Stimulated activated CD4-positive, alpha-beta T cell treated with anti-CD3 and anti-CD28 coated beads, Interleukin-15, amount 100 ng/mL, for 1 hour (primary cell): ENCODE measurements at places on chromosomes 7 and 10.

DNA sequence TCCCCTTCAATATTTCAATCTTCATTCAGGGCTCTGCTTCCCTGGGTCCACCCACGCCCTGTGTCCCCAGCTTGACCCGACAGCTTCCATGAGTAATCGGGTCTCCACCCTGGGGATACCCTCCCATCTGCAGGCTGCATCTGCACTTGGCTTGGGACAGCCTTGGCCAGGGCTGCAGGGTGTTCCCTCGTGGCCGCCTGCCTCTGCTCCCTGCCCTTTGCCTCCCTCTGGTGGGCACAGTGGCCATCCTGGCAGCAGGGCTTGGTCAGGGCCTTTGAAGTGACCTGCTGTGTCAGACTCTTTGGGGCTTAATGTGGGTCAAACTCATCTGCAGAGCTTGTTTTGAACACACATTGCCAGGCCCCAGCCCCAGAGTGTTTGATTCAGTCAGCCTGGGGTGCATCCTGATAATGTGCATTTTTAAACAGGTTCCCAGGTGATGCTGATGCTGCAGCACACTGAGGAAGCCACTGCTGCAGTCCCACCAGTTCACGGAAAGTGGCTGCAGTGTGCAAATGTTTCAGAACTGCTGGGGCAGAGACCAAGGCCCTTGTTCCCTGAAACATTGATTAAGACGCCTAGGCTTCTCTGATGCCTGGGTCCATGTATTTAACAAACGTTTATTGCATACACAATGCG, 80.7 kb upstream of the SEC61G start:
- no peak for DNase-seq

DNA sequence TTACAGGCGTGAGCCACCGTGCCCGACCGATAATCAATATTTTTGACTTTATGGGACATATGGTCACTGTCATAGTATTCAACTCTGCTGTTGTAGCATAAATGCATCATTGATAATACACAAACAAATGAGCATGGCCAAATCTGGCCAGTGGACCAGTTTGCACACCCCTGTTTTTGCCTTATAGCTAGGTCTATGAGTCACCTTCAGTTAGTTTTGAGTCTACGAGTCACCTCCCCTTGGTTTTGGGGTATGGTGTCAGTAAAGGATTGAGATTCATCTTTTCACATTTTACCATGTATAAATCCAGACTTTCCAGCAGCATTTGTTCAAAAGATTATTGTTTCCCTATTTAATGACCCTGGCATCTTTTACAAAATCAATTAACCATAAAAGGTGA, 362.5 kb upstream of the NRP1 start:
- no peak for DNase-seq

DNA sequence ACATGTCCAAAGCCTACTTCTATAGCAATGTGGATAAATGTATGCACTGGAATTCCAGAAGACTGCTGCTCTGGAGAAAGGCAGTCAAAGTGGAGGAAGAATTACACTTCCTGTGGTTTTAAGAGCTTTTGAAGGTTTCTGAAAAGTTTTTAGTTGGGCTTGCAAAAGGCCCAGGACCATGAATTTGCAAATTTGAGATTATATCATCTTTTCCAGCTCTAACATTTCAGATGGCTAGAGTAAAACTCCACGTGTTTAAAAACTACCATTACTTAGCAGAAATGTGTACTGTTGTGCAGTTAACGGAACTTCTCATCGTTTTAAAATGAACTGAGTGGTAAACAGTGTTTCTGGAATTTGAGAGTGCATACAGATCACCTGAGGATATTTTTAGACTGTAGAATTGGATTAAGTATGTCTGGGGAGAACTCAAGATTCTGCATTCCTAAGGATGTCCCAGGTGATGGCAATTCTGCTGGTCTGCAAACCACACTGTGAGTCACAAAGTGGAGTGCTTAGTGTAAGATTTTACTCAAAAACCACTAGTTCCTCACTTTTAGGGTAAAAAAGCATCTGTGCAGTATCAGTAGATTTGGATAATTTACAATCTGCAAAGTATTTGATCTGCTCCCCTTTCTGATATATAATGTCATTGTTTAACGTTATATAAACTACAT, 32.9 kb upstream of the CCDC71L start:
- DNase-seq, result no peak

DNA sequence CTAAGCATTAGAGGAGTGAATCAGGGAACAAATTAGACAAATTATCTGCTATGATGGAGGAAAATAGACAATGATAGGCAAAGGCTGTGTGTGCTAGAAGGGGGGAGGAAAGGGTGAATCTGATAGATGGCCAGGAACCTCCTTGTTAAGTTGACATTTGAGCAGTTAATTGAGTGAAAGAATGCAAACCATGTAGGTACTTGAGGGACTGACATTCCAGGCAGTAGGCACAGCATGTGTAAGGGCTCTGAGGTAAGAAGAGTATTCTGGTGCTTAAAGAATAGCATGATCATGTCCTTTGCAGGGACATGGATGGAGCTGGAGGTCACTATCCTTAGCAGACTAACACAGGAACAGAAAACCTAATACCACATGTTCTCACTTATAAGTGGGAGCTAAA, 48.6 kb upstream of the TES start:
- no peak for DNase-seq

DNA sequence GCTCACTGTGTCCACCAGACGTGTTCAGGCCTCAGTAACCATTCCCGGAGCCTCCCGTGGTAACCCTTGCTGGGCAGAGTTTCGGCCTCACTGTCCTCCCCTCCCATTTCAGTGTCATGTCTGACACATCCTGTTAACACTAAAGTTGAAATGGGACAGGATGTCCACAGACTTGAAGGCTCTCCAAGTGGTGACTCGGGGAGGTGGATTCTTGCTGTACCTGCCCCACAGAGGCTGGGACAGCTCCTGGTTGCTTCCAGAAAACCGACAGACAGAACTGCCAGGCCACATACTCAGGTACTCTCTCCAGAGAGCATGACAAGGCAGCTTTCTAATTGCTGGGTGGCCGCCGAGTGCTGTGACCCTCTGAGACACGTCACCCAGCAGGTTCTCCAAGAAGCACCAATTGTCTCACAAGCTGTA, 17.9 kb upstream of the CYTH3 start:
- no peak for DNase-seq

DNA sequence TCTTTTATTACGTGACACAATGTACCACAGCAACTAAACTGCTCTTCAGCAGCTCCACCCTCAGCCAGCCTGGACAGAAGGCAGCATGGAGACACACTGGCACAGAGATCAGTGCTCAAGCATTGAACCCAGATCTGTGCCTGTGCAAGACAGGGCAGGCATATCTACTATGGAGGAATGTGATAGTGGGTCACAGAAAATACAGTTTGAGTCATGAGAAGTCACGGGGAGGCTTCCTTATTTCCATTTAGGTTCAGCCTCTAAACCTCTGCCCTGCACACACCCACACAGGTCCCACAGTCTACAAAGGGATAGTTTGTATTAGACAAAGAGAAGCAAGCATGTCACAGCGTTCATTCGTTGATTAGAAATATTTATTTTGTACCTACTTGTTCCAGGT, 187.4 kb upstream of the AGR3 start:
- no peak for DNase-seq

GRCh38 chr10:86339226-86339865, 27.2 kb downstream of the GRID1 start:
- no peak for DNase-seq

DNA sequence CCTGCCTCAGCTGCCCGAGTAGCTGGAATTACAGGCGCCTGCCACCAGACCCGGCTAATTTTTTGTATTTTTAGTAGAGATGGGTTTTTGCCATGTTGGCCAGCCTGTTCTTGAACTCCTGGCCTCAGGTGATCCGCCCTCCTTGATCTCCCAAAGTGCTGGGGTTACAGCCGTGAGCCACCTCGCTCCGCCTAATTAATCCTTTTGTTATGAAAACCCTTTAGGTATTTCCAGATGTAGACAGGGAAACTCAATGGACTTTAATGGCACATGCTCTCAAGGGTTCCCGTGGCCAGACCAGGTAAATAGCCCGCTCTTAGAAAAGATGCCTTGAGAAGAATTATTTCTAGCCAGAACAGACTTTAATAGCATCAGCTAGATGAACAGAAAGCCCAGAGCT, 19.7 kb upstream of the EXOC4 start:
- no peak for DNase-seq

GRCh38 chr10:43265799-43266721, 805 bp downstream of the RASGEF1A start:
- no peak for DNase-seq

DNA sequence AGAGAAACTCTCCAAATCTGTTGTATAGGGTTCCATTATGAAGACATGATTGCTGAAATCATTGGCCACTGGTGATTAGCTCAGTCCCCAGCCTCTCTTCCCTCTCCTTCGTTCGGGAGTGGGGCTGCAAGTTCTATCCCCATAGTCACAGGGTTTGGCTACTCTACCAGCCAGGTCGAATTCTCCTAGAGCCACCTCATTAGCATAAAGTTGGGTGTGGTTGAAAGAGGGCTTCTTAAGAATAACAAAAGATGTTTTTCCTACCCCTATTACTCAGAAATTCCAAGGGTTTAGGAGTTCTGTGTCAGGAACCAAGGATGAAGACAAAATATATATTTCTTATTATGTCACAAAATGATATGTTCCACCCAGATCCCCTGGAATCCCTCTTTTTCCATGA, 166.2 kb upstream of the YAE1 start:
- DNase-seq, result no peak

- DNase-seq, result no peak
Measured at GRCh38 chr10:52952391-52953055, 179.9 kb upstream of the MBL2 start.

DNA sequence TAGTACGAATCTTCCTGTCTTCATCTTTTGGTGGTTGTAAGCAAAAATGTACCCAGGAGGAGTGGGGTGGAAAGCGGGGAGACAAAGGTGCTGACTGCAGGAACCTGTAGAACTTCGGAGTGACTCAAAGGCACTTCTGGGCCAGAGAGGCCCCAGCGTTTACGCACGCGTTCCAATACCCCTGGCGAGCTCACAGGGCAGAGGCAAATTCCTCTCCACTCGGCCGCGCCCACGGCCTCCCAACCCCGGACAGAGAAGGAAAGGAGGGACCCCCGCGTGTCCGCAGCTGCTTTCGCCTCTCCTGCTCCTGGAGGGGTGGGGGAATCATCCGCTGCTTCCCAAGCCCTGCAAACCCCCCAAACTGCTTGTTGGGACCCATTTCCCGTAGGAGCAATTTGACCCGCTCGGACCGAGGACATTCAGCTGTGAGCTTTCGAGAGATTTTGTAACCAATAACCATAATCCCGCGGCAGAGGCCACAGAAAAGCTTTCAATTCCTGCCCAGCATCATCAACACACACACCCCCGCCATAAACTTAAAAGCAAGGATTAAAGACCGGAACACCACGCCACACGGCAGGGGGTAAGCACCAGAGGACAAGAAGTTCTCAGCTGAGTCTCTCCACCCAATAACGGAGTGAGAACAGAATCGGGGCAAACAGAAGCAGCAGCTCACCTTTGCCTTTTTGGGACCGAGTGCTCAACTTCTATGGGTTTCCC, 2.3 kb downstream of the IGF2BP3 start:
- no peak for DNase-seq

GRCh38 chr7:66296001-66296521, 90.9 kb downstream of the TPST1 start:
- no peak for DNase-seq

- no peak for DNase-seq
Measured at GRCh38 chr7:139844779-139845442, 15.8 kb downstream of the TBXAS1 start.

- DNase-seq, result no peak
Measured at GRCh38 chr10:88896994-88897853, 17.2 kb downstream of the STAMBPL1 start.

GRCh38 chr10:89643431-89643811, 1.6 kb downstream of the PANK1 start:
- no peak for DNase-seq

DNA sequence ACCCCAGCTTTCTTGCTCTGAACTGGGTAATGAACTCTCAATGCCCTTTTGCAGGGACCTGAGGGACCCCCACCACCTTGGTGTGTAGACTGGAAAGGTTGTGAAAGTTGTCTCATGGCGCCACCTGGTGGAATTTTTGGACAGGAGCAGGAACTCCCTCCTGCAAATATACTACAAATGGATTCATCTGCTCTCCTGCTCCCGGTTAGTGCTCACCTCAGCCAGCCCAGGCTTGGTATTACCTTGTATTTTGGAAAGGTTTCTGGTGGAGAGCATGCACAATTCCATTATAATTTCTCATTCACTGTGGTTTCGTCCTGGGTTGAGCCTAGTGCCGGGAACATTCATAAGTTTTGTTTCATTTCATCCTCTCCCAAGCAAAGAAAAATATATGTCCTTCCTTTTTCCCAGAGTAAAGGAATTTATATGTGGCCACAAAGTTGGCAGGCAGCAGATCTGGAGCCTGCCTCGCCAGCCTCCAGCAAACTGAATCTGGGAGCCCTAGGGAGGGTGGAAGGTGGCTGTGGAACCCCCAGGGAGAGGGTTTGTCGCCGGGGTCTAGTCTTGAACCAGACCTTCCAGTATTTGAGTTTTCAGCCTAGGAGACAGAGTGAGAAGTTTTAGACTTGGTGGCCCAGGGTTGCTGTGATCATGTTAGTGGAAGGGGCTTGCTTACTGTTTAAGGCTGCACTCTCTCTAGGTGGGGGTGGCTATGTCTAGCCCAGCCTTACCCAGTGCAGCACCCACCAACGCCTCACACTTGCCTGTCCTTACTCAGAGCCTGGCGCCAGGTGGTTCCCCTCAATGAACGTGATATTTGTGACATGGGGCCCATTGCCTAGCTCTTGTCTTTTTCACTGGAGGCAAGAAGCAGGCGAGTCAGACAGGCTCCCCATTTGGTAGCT, 9.5 kb downstream of the FAM241B start:
- DNase-seq, result peak; percentile 45

GRCh38 chr10:122263971-122264370, 7.1 kb upstream of the BTBD16 start:
- DNase-seq, result no peak

DNA sequence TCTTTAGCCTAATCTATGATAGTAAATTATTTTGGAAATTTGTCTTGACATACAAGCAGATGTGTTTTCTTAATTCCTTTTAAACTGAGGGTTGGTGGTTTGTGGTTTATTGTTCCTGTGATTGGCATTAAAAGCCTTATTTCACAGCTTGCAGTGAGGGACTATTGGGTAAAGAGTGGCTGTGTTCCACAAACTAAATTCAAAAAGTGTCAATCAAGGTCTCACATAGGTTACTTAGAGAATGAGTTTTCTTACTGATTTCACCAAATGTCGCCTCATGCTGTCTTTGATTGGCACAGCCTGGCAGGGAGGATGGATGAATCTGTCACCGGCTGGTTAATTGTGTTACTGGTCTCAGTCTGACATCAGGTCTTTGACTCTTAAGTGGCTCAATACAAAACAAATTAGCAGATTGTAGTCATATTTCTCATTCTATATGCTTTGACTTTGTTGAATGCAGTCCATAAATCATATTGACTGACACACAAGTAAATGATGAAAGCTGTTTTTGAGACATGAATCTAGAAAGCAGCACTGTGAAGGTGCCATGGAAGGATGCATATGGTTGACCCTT, 66.8 kb upstream of the CYP26C1 start:
- no peak for DNase-seq

DNA sequence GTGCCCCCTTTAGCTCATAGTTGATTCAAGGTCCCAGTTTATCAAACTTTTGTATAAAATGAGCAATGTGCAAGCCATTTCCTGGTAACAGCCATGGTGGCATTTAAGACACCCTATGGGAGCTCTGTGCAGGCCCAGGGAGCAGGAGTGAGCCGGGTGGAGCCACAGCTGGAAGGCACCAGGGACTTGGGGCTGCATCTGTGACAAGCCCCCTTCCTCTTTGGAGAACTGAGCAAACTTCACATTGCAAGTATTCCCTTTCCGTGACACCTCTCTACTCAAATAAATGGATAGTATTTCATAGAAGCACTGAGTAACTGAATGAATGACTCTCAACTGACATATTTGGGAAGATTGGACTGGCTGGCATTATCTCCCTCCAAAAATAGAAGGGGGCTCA, 558.7 kb upstream of the FOXK1 start:
- DNase-seq, result no peak
